ENCODE measurements at places on chromosomes 12 and 14.

- DNase-seq = no peak
Observed at GRCh38 chr12:125097427-125097826, 32.2 kb downstream of the AACS start.

DNA sequence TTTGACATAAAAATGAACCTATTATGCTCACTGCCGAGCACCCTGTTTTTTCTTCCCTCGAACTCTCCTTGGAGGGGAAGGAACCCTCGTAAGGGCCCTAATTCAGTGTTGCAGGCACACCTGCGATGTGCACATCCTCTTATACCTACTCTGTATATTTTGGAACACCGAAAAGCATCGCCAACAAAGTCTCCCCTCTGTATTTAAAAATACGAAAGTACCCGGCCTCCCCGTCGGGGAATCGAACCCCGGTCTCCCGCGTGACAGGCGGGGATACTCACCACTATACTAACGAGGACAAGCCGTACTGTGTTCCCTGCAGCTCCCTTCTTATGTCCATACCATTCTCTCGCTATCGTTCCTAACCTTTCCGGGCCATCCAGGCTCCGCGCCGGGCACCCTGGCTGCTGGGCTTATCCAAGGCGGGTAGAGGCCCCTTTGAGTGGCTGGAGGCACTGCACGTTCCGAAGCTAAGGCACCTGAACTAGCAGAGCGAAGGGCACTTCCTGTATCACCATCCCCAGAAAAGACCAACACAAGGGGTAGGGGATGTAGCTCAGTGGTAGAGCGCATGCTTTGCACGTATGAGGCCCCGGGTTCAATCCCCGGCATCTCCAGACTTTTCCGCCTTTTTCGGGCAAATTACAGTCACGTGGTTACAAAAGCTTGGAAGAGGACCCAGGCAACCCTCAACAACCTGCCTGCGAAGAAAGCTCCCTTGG, 25.1 kb upstream of the UBC start:
- peak; percentile 94 for DNase-seq

GRCh38 chr12:95083938-95084337, 10.5 kb upstream of the NR2C1 start:
- peak; percentile 85 for DNase-seq

DNA sequence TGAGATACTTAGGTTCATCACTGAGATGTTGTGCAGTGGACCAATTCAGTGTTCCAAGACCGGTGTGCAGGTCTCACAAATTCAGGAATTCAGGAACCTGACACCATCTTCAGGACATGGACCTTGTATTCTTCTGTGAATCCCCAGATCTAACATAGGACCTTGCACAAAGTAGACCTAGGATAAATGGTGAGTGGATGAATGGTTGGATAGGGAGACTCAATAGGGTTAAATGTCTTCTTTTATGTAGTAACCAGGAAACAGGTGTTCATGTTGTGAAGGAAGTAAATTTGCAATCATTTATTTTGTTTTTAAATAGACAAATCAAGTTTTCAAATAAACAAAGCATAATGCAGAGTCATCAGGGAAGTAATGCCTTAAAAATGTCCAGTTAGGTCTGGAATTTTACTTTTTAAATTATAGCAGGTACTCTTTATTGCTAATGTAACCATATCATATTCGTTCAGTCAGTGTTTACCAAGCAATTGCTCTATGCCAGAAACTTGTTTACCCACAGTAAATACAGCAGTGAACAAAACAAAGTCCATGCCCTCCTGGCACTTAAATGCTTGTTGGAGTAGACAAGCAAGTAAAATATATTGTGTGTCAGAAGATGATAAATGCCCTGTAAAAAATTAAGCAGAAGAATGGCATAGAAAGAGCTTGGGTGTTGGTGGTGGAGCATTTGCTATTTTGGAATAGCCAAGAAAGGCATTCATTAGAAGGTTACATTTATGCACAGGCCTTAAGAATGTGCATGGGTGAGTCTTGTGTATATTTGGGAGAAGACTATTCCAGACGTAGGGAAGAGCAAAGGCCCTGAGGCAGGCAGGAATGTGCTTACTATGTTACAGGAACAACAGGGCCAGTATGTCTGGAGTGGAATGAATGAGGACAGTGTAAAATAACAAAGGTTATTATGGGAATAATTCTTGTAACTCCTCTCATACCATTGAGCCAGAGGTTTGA, 26.3 kb downstream of the RXYLT1 start:
- DNase-seq = no peak

DNA sequence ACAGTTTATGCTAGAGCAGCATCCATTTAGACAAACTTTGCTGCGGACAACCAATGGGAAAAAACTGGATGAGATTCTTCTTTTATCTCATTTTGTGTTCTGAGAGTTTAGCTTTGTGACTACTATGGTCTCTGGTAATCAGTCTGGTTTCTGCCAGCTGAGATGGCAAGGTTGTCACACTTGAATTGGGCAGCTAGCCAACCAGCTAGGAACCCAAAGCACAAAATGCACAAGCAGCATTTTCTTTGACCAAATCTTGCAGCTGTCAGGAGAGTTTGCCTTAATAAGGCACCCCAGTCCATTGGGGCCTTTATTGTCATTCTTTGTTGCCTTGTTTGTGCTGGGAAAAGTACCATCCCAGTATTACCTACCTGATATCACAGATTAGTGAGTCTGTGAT, 34.0 kb upstream of the ETV6 start:
- no peak for DNase-seq

DNA sequence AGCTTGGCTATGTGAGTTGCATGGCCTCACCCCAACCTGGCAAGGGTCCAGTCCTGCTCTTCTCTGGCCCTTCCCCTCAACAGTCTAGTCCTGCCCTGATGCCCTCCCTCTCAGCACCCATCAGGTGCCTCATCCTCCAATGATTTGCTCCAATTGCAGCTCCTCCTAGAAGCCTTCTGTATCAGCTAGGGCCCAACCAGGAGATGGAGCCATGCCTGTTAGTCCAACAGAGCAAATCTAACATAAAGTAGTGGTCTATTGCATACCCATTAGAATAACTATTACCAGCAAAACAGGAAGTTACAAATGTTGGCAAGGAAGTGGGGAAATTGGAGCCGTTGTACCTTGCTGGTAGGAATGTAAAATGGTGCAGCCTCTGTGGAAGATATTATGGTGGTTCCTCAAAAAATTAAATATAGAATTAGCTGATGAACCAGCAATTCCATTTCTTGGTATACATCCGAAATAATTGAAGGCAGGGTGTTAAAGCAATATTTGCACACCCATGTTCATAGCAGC, 163.5 kb downstream of the VRK1 start:
- no peak for DNase-seq

GRCh38 chr12:121537814-121538698, 42.8 kb downstream of the KDM2B start:
- no peak for DNase-seq

- no peak for DNase-seq
Observed at GRCh38 chr14:36449903-36450302, 70.1 kb downstream of the NKX2-1 start.

- peak; percentile 83 for DNase-seq
Observed at GRCh38 chr14:66046035-66046434, 440.1 kb upstream of the CCDC196 start.

DNA sequence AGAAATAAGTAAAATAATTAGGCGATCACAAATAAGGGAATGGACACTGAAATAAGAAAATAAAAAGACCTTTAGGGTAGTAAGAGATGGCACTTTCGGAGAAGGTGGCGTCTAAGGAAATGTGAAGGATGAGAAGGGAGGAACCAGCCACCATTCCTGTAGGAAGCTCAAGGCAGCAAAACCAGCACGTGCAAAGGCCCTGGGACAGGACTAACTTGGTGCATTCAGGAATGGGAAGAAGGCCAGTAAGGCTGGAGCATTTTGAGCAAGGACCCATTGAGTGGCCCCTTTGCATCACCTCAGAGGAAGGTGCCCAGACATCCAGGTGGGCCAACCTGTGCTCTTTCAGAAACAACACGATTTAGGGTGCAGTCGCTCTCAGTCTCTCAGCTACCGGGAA, 738 bp upstream of the VPS37B start:
- DNase-seq = no peak

DNA sequence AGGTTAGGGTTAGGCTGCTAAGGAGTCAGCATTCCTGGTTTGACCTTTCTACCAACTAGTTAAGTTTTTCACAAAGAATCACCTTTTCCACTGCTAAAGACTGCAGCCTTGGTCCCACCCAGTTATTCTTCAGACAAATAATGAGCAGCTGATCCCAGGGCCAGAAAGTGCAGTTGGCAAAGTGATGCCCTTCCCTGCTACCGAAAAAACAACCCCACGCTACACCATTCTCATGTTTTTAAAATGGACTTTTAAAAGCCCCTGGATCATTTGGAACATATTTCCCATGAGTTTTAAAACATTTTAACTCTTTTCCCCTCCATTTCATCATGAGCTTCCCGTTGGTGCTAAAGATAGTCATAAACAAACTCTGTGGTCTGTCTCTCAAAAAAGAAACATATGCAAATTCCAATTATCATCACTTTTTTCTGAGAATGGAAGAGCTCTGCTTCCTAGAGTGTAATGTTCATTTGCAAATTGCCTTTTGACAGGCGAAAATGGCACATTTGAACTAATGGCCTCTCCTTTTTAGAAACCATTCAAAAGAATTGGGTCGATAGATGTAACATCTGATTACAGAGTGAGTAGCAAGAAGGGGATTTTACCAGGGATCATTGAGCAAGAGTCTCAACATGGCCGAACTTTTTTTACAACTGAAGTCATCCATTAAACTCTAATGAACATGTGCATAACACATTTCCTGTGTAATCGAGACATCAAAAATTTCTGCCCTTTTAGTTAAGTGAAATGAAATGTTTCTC, 129.3 kb upstream of the RAP1B start:
- no peak for DNase-seq

- no peak for DNase-seq
Observed at GRCh38 chr12:113092607-113093408, 36.3 kb downstream of the DTX1 start.

DNA sequence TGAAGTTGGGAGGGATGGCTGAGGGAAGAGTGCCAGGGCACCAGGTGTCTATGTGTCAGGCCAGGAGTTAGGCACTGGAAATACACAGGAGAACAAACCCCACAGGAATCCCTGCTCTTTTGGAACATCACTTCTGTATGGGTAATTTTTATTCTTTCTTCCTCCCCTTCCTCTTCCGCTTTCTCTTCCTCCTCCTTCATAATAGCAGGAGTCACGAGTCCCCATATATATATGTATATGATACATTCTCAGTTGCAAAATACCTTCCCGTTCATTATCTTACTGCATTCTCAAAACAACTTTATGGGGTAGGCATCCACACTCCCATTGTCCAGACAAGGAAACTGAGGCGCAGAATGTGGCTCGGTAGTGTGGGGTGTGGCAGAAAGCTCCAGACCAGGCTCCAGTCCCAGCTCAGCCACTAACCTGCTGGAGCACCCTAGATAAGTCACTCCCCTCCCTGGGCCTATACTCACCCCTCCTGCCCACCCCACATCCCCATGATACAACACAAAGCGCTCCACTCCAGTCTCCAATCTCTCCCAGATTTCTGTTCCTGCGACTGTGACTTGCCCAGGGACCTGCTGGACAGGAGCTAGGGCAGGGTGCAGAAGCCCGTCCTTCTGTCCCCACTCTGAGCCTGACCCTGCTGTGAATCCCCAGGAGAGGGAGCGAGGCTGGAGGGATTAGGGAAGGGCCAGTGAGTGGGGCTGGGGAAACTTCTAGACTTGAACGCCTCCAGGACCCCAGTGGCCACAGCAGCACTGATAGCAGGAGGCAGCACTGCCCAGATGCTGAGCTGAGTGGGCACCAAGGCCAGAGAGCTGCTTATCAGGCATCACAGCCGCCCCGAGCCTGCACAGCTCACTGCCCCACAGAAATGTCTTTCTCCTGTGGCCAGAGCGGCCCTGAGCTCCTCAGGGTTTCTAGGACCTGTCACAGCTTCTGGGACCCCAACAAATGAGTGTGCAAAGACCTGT, 1.4 kb upstream of the AQP2 start:
- no peak for DNase-seq
